ENCODE measurements at places on chromosomes 2 and 18.

GRCh38 chr2:128769457-128770142 lies 450.9 kb upstream of the HS6ST1 start:
- DNase-seq: no peak

DNA sequence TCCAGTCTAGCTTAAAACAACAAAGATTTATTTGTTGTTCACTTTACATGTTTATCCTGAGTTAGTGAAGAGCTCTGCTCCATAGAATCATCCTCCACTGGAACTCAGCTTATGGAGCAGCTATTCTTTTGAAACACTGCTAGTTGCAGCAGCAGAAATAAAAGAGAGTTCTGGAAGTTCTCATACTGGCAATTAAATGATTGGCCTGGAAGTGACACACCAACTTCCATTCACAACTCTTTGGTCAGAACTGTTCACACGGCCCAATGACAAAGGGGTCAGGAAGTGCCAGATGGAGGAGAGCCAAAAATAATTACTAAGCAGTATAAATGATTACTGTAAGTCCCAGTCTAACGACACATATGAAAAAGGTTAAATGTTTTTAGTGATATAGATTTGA lies 39.1 kb downstream of the FBXO11 start:
- DNase-seq: no peak

GRCh38 chr2:10521356-10522169 lies 73.4 kb upstream of the ODC1 start:
- no peak for DNase-seq

- no peak for DNase-seq
Measured at GRCh38 chr2:190443778-190444481, 35.8 kb downstream of the MFSD6 start.

GRCh38 chr2:216375286-216375685 lies 3.0 kb upstream of the MARCHF4 start:
- no peak for DNase-seq

- DNase-seq: no peak
Measured at GRCh38 chr2:192960945-192961344, 766.2 kb upstream of the TMEFF2 start.

DNA sequence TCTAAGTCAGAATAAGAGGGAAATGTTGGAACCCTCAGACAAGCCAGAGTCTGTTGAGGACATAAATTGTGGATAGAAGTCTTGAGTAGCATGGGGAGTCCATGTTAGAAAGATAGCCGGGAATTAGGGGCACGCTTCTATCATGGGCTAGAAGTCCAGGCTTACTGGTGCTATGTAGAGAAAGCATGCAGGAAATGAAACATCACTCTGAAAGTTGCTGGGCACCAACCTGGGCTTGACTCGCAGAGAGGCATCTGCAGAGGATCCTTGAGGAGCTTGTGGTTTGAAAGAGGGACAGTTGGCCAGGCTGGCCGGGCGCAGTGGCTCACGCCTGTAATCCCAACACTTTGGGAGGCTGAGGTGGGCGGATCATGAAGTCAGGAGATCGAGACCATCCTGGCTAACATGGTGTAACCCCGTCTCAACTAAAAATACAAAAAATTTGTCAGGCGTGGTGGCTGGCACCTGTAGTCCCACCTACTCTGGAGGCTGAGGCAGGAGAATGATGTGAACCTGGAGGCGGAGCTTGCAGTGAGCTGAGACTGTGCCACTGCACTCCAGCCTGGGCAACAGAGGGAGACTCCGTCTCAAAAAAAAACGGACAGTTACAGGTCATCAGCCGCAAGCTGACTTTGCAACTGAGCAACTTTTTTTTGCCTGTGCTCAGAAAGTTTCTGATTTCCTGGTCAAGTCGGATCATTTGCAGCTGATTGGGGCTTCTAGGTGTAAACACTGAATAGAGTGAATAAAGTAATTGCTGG lies 24.9 kb downstream of the CERS6 start:
- DNase-seq: no peak

DNA sequence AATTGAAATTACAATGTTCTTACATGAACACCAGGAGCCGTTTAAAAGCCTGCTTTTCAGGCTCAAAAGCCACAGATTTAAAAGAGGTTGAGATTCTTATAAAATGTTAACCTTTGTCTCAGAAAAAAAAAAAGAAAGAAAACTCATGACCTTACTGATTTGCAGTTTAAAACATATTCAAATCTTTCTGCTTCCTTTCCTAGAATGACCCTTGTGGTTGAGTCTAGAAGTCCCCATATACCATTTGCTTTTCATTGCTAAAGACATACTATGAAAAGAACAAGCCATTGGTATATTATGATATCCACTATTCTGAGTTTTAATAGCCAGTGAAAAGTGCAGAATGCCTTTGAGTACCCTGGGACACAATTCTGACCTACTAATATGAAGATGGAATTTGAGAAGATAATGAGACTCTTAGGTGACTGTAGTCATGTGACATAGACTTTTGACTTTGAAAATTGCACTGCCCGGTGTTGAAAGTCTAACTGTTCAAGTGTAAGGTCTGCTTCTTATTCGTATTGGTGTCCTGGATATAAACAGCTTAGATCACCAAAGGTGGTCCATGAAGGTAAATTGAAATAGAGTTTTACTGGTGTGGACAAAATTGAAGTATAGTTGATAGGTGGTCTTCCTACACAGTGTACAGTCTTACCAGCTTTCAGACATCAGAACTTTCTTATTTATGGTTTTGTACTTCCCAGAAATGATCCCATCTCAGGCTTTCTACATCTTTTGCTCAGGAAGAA lies 117.0 kb downstream of the DOCK10 start:
- DNase-seq: no peak

- DNase-seq: no peak
Measured at GRCh38 chr2:1717113-1717512, 27.2 kb downstream of the PXDN start.

DNA sequence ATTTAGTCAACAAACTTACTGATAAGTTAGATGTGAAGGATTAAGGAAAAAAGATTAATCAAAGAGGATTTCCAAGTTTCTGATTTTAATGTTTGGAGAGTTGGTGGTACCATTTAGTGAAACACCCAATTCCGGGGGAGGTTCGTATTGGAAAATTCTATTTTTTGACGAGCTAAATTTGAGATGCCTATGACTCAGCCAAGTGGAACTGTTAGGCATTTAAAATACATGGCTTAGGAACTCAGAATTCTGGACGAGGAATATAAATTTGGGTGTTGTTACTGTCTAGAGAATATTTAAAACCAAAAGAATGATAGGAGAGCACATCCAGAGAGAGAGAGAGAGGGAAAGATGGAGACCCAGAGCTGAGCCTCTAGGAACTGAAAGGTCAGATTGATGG lies 103.6 kb downstream of the TMX3 start:
- DNase-seq: no peak

DNA sequence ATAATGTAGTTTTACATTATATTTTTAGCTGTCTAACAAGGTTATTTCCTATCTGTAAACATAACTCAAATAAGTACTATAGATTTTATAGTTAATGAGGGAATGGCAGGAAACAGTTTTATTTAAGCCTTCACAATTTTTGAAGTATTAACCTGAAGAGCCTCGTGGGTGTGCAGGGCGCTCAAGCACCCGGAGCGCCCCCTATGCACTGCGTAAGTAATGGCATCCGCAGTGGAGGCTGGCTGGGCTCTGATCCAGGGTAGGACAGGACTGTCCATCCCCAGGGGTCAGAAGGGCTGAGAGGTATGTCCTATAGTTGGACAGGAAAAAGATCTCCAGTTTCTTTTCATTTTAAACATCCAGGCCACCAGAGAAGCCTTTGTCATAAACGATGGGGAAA lies 8.2 kb upstream of the GBX2 start:
- peak; percentile 88 for DNase-seq

DNA sequence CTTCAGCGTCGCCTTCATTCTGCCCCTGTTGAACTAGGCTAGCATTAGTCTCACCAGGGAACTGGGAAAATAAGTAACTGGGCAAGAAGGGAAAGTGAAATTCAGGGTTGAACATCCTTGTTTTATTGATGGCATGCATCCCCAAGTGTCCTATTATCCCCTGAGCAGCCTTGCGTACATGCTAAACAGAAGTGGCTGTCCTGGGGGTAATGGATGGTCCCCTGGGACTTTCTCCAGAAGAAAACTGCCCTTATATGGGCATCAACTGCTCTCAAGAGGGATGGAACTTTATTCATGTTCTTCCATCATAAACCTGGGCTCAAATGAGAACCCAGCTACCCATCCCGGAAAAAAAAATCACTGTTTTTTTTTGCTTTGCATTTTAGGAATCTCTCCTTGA lies 11.8 kb upstream of the SMIM21 start:
- no peak for DNase-seq

DNA sequence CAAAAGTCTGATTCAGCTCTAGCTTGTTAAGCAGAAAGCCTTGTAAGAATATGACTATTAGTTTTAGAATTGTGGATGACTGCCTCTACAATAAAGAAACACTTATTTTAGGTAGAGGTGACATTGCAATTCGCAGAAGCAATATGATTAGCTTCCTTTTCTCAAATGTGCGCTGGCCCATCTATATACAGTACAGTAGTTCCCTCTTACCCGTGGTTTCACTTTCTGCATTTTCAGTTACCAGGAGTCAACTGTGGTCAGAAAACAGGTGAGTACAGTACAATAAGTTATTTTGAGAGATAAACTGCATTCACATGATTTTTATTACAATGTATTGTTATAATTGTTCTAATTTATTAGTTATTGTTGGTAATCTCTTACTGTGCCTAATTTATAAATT lies 405.1 kb downstream of the GPD2 start:
- DNase-seq: no peak

GRCh38 chr2:230985519-230986231 lies 10.2 kb upstream of the SPATA3 start:
- DNase-seq: no peak
